ENCODE measurements at places on chromosomes 3 and 15. TPM values are rescaled to one million over a fixed set of nuclear protein-coding genes. Genes with fewer than 3 reads are reported as not detected.

GRCh38 chr3:72379500-72380187, 468.6 kb downstream of the SHQ1 start:
- H3K27me3 ChIP-seq, result no peaks in the 10 kb centered on the region
- H3K27ac ChIP-seq, result no peak overlapping the region
- peaks cover 14% of the 10 kb centered on the region for H3K4me1 ChIP-seq
- no peak for DNase-seq
- H3K36me3 ChIP-seq, result no peaks in the 10 kb centered on the region
- no peak overlapping the region for H3K4me3 ChIP-seq

DNA sequence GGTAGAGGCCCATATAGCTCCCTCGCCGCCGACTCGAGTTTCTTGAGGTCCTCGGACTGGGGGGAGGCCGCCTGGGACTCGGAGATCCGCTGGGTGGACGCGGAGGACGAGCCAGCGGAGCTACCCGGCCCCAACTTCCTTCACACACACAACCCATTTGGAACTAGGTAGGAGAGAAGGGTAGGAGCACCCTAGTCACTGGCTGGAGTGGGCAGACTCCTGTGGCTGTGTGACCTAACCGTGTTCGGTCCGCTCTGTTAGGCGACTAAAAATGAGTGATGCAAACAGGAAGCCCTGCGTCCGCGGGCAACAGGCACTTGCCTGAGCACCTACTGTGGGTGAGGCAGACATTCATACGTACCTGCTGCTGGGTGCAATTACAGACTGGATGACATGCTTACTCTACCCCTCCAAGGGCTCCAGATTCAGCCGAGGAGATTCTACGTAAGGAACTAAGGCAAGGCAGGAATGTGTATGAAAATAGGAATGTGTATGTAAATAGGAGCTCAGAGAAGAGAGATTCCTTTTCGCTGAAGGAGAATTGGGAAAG, 4.6 kb upstream of the SIN3A start:
- DNase-seq, result no peak
- H3K27ac ChIP-seq, result peak overlapping the region; percentile 89
- peak overlapping the region; percentile 76 for H3K4me3 ChIP-seq
- no peaks in the 10 kb centered on the region for H3K27me3 ChIP-seq

Gene THSD4
- 13.7 TPM for polyA plus RNA-seq

Gene PSMD6
- polyA plus RNA-seq, result 51.0 TPM
